ENCODE measurements at places on chromosomes 3 and 15.

DNA sequence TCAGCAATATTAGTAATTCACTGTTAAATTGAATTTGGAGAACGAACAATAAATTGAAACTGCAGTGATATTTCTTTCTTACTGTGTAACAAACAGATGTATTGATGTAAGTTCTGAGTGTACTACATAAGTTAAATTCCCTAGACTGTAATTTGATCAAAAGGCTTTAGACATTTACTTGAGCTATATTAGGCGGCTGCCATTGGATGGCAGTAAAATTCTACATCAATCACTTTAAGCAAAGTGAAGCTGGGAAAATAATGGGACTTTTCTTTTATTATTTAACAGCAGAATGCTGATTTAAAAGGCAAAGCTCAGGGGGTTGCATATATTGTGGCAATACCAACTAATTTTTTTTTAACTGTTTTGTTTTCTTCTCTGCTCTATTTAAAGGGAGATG is 212.6 kb upstream of the PLSCR5 start:
- no peak for DNase-seq

DNA sequence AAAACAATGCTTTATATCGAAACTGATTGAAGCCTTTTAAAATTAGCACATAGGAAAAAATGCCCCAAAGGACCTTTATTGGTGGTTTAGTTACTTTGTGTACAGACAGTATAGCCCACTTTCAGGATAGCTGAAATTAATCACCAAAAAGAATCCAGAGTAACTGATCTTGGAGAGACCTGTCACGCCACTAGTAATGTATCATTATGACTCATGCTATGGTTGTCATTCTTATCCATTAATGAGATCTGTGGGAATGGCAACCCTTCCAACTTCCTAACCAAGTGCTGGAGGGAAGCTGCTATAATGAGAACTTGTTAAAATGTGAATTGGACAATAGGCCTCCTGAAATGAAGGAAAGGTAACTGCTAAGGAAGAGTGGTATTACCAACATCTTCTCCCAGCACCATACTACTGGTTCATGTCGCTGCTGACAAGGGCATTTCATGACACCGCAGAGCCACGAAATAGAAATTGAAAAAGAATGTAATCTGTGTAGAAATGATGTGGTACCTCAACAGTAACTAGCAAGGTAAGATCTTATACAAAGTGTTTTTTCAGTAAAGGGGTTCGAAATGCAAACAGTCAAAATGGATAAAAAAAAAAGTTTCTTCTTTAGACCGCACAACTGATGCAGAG is 7.1 kb upstream of the EMC4 start:
- DNase-seq, result no peak

- DNase-seq, result no peak
These were observed 74.9 kb downstream of the PFN2 start for GRCh38 chr3:149895769-149896168.

GRCh38 chr3:72099326-72100079 is 314.6 kb upstream of the PROK2 start:
- DNase-seq, result no peak

DNA sequence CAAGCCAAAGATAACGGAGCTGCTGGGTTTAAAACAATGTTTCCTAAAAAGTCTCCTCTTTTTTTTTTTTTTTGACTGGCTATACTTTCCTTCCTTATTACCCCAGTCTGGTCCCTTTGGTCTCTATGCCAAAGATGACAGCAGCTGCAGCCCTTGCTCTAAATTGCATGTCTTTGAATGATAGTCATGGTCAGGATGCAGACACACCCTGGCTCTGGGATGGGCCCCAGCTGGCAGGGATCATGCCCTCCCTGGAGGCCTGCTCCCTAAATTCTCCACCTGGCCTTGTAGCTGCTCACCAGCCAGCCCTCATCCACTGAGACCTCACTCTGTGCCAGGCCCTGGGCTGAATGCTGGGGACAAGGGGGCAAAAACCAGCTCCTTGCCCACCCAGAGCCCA is 95.8 kb downstream of the MESD start:
- no peak for DNase-seq
